ENCODE measurements at places on chromosomes 11 and 22.

DNA sequence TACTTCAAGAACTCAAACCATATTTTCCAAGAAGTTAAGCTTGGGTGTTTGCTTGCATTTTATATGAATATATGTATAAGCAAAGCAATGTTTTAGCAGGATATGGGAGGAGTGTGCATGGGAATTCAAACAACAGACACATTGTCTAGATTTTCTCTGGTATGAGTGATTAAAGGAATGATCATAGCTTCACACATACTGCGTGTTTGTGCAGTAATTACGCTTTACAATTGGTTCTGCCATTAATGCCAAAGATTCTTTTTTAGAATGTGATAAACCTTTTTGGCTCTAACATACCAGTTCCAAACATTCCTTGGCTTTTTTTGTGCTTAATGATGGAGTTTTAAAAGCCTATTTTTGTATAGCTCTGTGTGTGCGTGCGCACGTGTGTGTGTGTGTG lies 54.0 kb downstream of the CCDC34 start:
- DNase-seq = no peak

GRCh38 chr22:36221799-36222751 lies 17.3 kb downstream of the APOL2 start:
- no peak for DNase-seq

- no peak for DNase-seq
Measured at GRCh38 chr22:46636221-46637002, 16.2 kb downstream of the GRAMD4 start.

- DNase-seq = no peak
Measured at GRCh38 chr22:17633217-17633997, 4.9 kb upstream of the ATP6V1E1 start.

- no peak for DNase-seq
Measured at GRCh38 chr11:74493791-74494630, 487 bp upstream of the LIPT2 start.
